ENCODE measurements at places on chromosomes 5 and 9. TPM values are rescaled to one million over a fixed set of nuclear protein-coding genes. Genes with fewer than 3 reads are reported as not detected.

Gene CTXN3
- not detected for total RNA-seq

- DNase-seq, result no peak
These were observed 9.6 kb downstream of the SEC61B start for GRCh38 chr9:99231711-99232110.

GRCh38 chr5:56569566-56569965, 245.8 kb upstream of the MAP3K1 start:
- DNase-seq, result no peak

DNA sequence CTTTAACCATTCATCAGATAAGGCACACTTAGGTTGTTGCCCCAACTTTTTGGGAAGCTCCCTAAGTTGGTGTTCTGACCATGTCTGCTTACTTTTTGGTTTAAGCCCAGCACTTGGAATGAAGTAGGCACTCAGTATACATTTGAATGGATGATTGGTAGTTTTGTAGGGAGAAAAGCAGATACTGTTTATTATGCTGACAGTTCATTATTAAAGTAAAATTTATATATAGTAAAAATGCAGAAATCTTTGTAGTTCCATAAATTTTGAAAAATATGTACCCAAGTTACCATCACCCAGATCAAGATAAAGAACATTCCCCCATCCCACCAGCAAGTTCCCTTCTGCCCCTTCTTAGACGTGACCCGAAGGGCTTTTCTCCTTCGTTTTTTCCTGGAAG, 35.4 kb downstream of the PRKACG start:
- no peak for DNase-seq

- peak; percentile 48 for DNase-seq
These were observed 63.7 kb upstream of the ANGPTL2 start for GRCh38 chr9:127185931-127186781.

DNA sequence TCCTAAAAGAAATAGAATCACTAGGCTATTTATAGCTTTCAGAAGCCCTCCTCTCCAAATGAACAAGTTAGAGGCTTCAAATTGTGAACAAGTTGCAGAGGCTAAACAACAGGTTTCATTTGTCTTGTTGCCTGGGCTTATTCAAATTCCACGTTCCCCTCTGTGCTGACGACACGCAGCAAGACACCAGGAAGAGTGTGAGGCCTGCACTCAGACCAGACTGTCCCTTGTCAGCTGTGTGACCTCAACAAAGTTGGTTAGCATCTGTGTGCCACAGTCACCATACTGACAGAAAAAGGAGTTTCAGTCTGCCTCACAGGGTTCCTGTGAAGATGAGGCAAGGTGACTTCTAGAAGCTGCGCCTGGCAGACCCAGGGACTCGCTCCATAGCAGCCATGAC, 22.1 kb upstream of the GABBR2 start:
- no peak for DNase-seq

GRCh38 chr5:169251333-169252084, 49.4 kb downstream of the SLIT3 start:
- DNase-seq, result no peak

DNA sequence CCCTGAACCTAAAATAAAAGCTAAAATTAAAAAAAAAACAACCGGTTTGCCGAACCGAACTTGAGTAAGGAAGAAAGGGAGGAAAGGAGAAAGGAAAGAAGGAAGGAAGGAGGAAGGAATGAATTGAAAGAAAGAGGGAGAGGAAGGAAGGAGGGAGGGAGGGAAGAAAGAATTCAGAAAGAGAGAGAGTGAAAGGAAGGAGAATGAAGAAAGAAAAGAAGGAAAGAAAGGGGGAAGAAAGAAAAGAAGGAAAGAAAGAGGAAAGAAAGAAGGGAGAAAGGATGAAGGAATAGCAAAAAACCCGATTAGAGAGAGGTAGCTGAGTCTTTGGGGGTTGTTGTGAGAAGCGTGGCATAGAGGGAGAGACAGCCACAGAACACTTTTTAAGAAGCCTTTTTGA, 121.4 kb downstream of the FGF18 start:
- no peak for DNase-seq

GRCh38 chr9:38311382-38312270, 80.9 kb upstream of the ALDH1B1 start:
- no peak for DNase-seq

GRCh38 chr9:5842929-5843793, 10.2 kb upstream of the ERMP1 start:
- DNase-seq, result no peak

All from mesothelial cell of epicardium (in vitro differentiated cells).